ENCODE measurements at places on chromosomes 2 and 18.
A peak's percentile ranks its signal among the peaks of the same experiment; 100 is the strongest.

GRCh38 chr2:231632559-231633142 lies 40.0 kb downstream of the TEX44 start:
- DNase-seq = peak; percentile 74

GRCh38 chr18:12924616-12925015 lies 23.2 kb upstream of the SEH1L start:
- DNase-seq = no peak

DNA sequence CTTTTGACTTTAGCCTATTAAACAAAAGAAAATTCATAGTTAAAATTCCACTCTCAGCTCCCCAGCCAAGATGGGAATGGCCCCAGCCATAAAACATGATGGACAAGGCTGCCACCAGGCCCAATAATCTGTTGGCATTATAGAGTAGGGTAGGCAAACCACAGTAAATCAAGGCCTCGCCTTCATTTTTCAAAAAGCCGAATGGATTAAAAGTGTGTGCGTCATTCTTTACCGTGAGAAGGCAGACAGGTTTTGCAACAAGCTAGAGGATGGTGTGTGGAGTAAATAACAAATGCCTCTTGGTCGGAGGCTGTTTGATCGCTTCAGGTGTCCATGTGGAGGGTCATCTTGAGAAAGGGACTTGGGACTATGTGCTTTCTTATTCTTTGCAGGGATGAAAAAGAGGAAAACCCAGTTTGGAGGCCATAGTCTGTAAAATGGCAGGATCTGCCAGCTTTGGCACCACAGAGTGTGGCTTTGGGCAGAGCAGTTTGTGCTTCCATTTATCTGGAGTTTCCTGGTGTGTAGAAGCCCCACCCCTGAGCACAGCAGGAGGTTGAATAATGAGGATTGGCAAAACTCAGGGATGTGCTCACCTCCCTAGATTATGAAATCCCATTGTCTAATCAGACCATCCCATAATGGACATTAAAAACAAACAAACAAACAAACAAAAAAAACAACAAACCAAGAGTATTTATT lies 57.1 kb upstream of the ITGB6 start:
- no peak for DNase-seq

GRCh38 chr2:236782938-236783337 lies 213.3 kb downstream of the ACKR3 start:
- DNase-seq = peak; percentile 42

- DNase-seq = peak; percentile 44
Measured at GRCh38 chr2:36697424-36698066, 1.0 kb downstream of the VIT start.

DNA sequence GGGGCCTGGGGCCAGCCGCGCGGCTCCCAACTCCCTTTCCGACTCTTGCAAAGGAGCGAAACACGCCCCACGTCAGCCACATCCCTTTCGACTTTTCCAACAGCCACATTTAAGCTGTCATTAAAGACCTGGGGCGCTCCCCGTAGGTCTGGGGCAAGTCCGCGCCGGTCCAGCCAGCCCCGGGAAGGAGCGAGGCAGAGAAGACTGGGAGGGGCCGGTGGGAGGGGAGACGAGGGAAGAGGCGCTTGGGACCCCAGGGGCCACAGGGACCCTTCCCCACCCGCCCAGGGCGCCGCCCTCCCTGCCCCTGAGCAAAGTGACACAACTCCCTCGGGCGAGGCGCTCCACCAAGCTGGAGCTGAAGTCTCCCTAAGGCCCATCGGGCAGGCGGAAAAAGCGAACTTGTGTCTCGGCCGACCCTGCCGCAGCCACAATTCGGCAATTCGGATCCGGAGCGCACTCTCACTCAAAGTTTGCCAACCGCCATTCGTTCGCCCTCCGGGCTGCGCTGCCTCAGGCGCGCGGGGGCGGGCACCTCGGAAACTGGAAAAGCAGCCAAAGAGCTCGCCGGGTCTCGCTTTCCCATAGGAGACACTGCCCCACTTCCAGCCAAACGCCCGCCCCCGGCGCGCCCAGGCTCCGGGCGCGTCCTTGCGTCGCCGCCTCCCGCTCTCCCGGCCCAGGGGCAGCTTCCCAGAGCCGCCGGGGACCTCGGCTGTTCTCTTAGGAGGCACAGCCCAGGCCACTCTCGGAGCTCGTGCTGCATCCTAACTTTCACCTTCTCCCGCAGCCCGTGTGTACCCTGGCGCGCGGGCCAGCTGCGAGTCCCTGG lies 1.1 kb upstream of the KCTD1 start:
- peak; percentile 71 for DNase-seq

DNA sequence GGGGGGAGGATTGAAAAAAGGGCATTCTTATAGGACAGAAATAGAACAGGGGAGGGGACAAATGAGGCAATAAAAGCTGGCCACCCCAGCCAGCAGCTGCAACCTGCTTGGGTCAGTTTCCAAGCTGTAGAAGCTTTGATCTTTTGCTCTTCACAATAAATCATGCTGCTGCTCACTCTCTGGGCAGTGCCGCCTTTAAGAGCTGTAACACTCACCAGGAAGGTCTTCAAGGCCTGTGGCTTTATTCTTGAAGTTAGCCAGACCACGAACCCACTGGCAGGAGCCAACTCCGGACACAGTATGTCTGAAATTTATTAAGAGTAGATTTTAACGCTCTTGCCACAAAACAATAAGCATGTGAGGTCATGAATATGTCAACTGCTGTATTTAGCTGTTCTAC lies 649.9 kb upstream of the RAB6C start:
- DNase-seq = no peak

- DNase-seq = no peak
Measured at GRCh38 chr2:167965907-167966761, 281.3 kb downstream of the STK39 start.

DNA sequence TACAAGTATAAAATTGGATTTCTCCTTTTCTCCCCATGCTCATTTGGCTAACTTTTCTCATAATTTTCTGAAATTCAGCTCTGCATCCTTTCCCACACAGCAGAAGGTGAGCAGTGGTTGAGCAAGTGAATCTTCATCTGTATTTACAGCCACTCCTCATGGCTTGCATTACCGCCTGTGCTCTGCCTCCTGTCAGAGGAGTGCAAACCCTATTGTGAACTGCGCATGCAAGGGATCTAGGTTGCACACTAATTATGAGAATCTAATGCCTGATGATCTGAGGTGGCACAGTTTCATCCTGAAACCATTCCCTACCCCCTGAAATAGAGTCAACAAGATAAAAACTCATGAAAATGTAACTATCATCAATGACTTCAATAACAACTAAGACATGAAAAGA lies 20.0 kb downstream of the ME2 start:
- DNase-seq = no peak

DNA sequence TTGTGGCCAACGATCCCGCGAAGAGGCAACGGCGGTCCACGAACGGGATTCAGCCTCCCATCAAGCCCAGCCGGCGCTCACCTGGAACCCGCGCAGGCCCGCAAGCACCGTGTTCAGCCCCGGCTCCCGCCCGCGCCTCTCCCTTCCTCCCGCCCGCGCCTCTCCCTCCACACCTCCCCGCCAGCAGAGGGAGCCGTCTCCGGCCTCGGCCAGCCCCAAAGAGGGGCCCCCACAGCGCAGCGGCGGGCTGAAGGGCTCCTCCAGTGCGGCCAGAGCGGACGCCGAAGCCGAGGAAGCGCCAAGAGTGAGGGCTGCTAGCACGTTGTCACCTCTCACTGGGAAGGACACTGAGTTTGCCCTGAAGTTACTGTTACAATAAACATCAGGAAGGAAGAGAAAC lies 55.3 kb upstream of the LAPTM4A start:
- DNase-seq = peak; percentile 47

- no peak for DNase-seq
Measured at GRCh38 chr2:187956906-187957534, 334.7 kb upstream of the GULP1 start.

DNA sequence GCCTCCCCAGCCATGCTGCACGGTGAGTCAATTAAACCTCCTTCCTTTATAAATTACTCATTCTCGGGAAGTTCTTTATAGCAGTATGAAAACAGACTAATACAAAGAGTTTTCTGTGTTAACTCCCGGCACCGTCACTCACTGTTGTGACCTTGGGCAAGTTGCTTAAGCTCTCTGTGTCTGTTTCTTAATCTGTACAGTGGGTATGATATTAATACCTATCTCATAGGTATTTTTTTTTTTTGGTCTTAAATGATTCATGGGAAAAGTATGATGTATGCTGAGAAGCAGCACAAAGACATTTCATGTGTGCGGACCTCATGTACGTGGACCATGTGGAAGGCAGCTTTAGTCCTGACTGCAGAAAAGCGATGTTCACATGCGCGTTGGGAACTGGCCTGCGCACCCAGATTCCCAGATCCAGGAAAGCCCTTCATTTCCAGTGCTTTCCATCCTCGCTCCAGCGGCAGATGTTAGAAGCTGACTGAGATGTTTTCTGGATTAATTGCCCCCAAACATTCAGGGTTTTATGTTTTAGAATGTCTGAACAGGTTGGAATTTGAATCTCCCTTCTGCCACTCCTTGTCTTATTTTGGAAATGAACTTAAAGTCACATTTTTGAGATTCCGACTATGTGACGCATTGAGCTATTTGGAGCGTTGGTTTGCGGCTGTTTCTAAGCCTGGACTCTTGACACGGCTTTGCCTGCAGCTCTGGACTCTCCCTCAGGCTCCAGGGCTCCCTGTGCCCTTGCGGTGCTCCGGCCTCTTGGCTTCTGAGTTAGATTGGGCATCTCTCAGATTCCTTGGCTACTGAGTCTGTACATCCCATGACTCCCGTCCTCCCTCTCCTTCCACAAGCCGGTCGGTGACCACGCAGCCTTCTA lies 61.4 kb downstream of the SLC4A3 start:
- DNase-seq = peak; percentile 87

- peak; percentile 29 for DNase-seq
Measured at GRCh38 chr2:88227446-88227845, 57.3 kb downstream of the THNSL2 start.

- DNase-seq = peak; percentile 8
Measured at GRCh38 chr2:235936493-235936892, 231.7 kb downstream of the GBX2 start.

DNA sequence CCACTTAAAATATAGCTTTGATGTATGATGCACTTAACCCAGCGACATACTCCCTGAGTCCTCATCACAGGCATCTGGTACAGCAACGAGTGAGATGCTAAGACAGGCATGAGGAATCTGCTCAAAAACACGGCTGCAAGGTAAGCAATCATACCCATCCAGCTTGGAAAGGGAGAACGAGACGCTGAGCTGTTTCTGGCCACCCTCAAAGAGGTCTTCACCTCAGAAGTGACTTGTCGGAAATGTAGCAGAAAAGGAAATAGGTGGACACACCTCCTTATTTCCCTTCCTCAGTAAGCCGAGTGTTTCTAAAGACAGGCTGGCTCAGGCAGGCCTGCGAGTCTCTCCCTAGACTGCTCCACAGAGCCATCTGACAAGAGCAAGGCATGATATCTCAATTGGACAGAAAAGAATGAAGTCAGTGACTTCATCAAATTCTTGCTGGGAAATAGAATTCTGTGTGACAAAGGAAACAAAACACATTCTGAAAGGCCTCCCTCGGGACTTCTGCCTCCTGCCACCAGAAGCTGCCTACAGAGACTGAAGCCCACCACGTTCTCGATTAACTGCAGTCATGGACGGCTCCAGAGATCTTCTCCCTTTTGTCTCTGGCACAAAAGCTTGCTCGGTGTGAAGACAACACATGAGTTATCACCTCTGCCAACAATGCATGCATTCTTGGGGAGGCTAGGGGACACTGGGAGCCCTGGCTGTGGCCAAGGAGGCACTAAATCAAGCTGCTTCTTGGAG lies 84.3 kb downstream of the UXS1 start:
- no peak for DNase-seq

GRCh38 chr18:73254564-73254963 lies 386.8 kb upstream of the NETO1 start:
- DNase-seq = no peak

DNA sequence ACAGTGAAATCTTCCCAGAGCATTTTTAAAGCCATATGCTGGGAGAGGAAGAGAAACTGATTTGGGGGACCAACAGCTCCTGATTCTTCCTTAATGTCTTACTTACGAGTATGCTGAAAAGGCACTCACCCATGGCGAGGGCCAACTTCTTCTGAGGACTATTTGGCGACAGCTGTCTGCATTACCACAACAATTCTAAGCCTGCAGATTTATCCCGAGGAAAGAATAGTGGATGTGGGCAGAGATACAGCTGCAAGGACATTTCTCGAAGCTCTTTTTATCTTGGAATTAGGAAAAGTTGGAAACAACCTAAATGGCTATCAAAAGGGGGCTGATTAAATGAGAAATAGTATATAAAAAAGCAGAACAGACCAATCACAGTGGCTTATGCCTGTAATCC lies 40.3 kb upstream of the FHL2 start:
- DNase-seq = no peak

DNA sequence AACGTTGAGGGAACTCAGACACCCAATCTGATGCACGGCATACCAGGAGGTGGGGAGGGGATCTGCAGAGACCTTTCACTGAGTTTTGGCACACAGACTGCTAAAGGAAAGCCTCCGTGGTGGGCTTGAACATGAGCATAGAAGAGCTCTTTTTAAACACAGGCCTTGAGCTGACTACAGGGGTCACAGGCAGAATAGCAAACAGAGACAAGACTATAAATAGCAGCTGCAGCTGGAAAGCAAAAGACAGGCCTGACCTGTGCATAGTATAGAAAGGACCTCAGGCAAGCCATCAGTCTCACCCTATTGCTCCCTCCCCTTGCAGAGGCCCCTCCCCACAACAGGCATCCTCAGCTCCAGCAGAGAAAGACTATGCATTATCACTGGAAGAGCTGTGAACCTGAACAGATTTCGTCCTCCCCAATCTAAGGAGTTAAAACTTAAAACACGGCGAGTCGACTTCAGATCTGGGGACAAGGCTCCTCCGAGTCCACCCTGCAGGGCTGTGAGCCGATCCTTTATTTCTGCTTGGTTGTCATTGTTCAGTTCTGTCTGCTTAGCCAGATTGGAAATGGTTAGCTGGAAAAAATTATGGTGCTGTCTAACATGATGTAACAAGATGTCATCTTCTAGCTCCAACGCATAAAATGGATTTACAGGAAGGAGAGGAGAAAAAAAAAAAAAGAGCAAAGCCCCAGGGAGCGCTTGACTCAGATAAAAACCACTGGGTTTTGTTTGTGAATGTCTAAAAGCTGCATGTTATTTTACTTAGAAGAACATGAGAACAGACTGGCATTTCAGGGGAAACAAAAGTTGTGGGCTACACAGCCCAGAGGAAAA lies 25.2 kb upstream of the LCLAT1 start:
- peak; percentile 39 for DNase-seq

DNA sequence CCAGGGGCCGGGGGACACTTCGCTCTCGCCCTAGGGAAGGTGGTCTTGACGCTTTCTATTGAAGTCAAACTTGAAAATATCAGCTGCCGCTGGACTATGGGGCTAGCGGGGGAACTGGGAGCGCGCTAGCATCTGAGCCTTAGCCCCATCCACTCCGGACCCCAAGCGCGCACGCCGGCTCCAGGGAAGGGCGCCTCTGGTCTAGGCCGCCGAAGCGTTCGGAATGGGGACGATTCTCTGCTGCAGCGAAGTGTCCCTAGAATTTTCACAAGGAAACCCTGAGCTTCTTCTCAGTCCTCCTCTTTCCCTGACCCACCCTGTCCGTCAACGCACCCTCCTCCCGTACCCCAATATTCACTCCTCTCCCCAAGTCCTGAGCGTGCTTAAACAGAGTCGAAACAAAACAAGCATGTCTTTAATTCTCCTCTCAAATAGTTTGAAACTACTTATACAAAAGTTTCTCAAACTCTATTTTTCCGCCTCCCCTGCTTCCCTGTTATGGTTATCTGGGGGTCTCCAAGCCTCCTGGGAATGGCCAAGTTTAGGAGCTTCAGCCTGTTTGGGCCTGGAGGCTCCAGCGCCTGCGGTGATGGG lies 5.0 kb downstream of the RAX start:
- DNase-seq = no peak

GRCh38 chr18:55247032-55247431 lies 287.8 kb upstream of the CCDC68 start:
- DNase-seq = no peak

- DNase-seq = no peak
Measured at GRCh38 chr2:136308611-136309010, 190.7 kb upstream of the CXCR4 start.

Data from iris pigment epithelial cell (primary cell).